ENCODE measurements at places on chromosomes 6 and 20.

GRCh38 chr6:15476631-15477380 lies 186.0 kb downstream of the DTNBP1 start:
- no peak for DNase-seq

DNA sequence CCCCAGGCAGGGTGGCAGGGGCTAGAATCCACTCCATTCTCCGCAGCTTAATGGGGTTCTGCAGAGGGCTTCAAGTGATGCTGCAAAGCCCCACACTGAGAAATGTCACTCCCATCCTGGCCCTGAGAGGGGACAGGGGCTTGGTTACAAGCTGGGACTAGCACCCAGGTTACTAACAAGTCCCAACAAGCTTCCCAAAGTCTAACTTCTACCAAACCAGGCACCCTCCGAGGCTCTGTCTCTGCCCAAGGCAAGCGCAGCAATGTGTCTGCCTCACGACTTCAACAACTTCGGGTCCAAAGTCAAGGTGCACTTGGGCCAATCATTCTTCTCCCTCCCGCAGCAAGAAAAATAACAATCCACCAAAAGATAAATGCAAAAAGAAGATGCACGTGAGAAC lies 45.6 kb downstream of the NFATC2 start:
- no peak for DNase-seq

DNA sequence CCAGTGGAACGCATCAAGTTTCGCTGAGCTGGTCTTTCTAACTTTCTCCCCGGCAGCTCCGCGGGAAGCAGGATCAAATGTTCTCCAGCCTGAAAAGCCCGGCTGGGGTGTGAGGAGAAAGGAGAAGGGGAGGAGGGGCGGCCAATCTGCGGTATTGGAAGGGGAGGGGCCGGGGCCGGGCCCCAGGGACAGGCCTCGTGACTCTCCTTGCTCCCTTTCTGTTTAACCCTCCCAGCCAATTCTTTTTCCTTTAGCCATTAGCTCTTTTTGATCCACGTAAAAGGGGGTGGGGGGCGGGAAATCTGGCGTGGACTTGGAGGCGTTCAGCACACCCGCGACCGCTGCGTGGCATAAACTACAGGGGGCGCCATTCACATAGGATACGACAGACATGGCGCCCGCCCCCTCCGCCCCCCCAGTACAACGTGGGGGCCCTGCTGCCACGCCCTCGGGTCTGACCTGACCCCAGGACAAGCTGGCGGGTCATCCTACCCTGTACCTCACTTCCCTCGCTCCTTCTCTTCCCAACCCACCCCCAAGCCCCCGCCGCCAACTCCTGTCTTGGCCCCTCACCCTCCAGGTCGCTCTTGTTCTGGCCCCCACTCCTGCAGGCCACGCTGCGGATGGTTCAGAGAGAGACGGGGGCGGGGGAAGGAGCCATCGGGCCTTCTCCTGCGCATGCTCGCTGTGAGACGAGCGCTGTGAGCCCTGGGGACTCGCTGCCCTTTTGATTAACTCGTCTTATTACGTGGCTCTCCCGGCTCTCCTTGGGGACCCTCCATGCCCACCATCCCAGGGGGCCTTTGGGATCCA lies 7.8 kb upstream of the MDGA1 start:
- peak; percentile 37 for DNase-seq

- DNase-seq, result no peak
Measured at GRCh38 chr6:104957301-104958177, 632 bp downstream of the LIN28B start.

GRCh38 chr6:31836047-31836473 lies 8.5 kb downstream of the HSPA1B start:
- DNase-seq, result no peak

DNA sequence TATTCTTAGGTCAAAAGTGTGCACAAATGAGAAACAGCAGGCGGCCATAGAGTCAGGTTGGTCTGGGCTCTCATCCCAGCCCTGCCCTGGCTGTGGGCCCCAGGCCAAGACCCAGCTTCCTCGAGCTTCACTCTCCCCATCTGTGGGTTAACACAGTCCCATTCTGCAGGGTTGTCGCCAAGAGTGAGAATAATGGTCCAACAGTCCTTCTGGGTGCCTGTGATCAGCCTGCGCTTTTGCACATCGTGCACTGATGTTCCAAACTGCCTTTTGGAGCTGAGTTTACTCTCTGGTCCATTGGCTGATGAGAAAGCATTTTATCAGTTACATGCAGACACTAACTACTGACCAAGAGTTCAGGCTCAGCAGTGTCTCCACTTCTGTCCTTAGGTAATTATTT lies 82.6 kb downstream of the INSM1 start:
- no peak for DNase-seq

GRCh38 chr6:6284221-6284966 lies 36.1 kb downstream of the F13A1 start:
- DNase-seq, result no peak

All from foreskin keratinocyte (primary cell).